Right cardiac atrium (tissue), 5 donors: ENCODE measurements at places on chromosomes 12 and 14.
A peak's percentile ranks its signal among the peaks of the same experiment; 100 is the strongest.

DNA sequence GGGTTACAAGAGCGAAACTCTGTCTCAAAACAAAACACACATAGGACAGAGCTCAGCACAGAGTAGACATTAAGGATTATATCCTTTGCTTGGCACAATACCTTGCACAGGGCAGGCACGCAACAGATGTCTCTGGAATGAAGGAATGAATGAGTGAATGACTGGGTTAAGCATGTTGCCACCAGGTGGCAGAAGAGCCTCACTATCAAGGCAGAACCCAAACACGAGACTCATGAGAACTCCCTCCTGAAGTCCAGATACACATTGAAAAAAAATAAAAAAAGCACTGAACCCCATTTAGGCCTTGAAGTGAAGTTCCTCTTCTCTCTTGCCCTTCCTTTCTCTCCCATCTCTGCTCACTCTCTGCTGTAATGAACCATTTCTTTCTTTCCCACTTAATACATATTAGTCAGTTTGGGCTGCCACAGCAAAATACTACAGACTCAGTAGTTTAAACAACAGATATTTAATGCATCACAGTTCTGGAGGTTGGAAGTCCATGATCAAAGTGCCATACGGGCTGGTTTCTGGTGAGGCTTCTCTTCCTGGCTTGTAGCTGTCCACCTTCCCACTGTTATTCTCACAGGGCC, 26.6 kb upstream of the LTA4H start:
- peak; percentile 76 for DNase-seq

- DNase-seq = no peak
Observed at GRCh38 chr14:92398888-92399636, 76.1 kb downstream of the SLC24A4 start.

DNA sequence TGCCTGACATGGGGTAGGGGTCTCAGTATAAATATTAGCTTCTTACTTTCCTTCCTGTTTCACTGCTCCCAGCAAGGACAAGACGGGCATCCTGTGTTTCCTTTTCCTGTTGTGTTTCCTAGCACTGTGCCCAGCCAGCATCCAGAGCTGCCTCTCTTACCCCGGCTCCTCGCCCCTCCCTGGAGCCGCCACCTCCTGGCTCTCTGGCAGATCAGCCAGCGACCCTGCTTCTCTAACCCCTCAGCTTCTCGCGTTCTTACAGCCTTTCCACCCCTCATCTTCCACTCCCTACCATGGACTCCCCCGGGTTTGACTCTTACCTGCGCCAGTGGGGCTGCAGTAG, 17.8 kb downstream of the HDAC7 start:
- DNase-seq = peak; percentile 63

- peak; percentile 15 for DNase-seq
Observed at GRCh38 chr14:104268725-104269436, 130.5 kb downstream of the KIF26A start.

DNA sequence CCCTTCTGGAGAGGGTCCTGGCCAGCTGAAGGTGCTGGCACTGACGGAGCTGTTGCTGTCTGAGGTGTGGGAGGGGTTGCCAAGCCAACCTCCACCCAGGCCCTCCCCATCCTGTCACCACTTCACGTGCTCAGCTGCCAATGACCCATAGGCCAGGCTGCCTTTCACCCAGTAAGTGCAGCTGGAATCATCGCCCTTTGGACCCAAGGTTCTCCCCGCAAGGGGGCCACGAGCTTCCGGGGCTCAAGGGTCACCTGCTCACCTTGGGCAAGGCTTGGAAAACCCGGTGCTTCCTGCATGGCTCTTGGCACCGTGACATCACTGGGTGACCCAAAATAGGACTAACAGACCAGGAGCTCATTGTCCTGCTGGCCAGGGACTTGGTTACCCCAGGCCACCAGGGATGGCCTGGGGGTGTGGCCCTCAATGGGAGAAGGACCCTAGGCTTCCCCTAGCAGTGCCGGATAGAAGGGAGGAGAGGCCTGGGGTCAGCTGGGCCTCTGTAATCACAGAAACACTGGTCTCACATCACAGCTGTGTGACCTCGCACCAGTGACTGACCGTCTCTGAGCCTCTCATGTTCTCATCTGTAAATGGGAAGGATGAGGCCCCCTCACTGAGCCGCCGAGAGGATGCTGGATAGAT, 51.3 kb downstream of the CCDC85C start:
- DNase-seq = no peak

- DNase-seq = no peak
Observed at GRCh38 chr12:110373962-110374611, 29.4 kb downstream of the ANAPC7 start.

DNA sequence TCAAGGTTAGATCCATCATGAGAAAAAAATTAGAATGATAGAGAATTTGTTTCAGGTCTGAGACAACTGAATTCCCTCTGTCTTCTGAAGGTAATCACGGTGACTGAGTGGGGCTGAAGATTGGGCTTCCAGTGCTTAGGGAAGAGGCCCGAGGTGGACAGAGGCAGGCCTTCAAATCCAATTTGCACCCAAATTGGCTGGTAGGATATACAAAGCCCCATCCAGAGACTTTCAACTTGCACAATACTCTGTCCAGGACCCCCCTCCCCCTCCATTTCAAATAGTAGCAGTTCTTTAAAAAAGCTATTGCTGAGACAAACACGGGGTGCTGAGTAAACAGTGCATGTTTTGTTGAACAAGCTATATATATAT, 3.6 kb upstream of the FOXG1 start:
- no peak for DNase-seq

GRCh38 chr14:68412505-68413465, 380.1 kb downstream of the ZFP36L1 start:
- no peak for DNase-seq

DNA sequence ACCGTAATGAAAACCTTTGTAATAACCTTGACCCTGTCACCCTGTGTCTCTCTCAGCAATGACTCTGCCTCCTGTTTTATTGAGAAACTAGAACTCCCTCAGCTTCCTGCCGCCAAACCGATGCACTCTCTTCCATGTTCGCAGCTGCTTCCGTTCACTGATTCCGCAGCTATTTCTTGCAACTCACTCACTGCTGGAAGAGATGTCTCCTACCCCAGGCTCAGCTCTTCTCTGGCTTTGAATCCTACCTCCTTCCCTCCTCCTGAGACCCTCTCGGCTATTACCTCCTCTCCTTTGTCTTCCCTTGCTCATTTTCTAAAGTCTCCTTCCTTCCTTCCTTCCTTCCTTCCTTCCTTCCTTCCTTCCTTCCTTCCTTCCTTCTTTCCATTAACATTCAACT, 71.0 kb downstream of the ESRRB start:
- no peak for DNase-seq

- no peak for DNase-seq
Observed at GRCh38 chr12:90010089-90010488, 301.5 kb upstream of the ATP2B1 start.

DNA sequence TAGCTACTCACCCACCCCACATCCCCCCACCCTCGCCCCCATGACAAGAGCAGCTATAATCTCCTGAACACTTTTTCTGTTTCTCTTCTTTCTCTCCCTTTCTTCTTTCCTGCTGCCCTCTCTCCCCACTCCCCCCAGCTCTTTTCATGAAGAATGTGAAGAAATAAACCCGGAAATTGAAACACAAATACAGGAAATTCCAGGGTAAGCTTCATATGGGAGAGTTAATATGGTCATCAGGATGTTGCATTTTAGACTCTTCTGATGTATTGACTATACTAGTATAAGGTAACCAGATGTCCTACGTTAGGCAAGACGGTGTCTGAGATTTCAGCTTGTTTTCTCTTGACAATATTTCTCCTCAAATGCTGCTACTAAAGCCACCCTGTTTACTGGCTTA, 41.6 kb upstream of the LRIG3 start:
- DNase-seq = no peak

DNA sequence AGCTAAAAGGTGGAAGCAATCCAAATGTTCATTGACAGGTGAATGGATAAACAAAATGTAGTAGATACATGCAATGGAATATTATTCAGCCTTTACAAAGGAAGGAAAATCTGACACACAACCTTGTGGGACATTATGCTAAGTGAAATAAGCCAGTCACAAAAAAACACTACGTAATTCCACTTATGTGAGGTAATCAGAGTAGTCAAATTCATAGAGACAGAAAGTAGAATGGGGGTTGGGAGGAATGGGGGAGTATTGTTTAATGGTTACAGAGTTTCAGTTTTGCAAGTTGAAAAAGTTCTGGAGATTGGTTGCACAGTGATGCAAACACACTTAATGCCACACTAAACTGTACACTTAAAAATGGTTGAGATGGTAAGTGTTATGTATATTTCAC, 62.8 kb downstream of the LIN52 start:
- DNase-seq = no peak

- DNase-seq = no peak
Observed at GRCh38 chr12:29082522-29082921, 66.6 kb upstream of the FAR2 start.

DNA sequence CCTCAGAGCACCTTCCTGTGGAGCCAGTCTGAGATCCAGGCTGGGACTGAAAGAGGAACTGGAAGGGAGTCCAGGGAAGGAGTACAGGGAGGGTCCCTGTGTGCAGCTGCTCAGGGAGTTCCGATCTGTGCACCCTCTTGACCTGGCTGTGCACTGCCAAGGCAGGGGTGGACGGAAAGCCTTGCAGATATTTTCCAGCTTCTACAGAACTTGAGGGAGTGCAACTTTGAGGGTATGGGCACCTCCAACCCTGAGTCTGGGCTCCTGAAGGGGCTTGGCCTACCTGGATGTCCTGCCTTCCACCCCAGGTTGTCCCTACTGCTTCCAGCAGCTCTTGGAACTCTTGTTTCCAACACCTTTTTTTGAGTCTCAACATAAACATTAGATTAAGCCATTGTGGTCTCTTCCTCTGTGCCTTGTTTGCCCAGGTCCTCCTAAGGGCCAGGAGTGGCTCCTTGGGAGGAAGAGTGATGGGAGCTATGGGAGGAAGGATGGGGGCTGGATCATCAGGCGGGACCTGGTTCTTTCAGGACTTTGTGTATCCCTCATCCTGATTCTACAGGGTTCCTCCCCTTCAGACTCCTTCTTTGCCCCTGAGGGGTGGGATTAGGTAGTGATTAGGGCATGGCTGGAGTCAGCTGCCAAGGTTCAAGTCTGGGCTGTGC, 3.5 kb downstream of the KRT7 start:
- no peak for DNase-seq

- peak; percentile 80 for DNase-seq
Observed at GRCh38 chr12:57430112-57430930, 522 bp downstream of the R3HDM2 start.
